Activated CD4-positive, alpha-beta memory T cell treated with anti-CD3 and anti-CD28 coated beads for 36 hours (primary cell): ENCODE measurements at places on chromosomes 1 and 21.

DNA sequence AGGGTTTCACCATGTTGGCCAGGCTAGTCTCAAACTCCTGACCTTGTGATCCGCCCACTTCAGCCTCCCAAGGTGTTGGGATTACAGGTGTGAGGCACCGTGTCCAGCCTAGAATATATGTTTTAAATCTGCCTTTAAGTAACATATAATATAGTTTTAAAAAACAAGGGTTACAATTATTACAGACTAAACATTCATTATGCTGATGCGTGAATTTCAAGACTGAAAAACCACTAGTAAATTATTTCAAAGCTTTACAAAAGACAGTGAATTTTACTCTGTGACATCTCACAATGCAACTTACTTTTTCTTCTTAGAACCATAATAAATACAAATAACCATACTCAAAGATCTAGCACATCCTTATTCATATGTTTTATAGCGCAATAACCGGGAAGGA, 24.7 kb downstream of the ZNF684 start:
- DNase-seq = no peak

GRCh38 chr1:39657923-39658485, 13.9 kb downstream of the NT5C1A start:
- peak; percentile 82 for DNase-seq

GRCh38 chr21:46626975-46627501, 8.4 kb upstream of the PRMT2 start:
- no peak for DNase-seq

GRCh38 chr21:32249511-32250280, 29.2 kb downstream of the MIS18A start:
- no peak for DNase-seq

GRCh38 chr1:224497714-224498573, 63.3 kb upstream of the WDR26 start:
- peak; percentile 87 for DNase-seq

DNA sequence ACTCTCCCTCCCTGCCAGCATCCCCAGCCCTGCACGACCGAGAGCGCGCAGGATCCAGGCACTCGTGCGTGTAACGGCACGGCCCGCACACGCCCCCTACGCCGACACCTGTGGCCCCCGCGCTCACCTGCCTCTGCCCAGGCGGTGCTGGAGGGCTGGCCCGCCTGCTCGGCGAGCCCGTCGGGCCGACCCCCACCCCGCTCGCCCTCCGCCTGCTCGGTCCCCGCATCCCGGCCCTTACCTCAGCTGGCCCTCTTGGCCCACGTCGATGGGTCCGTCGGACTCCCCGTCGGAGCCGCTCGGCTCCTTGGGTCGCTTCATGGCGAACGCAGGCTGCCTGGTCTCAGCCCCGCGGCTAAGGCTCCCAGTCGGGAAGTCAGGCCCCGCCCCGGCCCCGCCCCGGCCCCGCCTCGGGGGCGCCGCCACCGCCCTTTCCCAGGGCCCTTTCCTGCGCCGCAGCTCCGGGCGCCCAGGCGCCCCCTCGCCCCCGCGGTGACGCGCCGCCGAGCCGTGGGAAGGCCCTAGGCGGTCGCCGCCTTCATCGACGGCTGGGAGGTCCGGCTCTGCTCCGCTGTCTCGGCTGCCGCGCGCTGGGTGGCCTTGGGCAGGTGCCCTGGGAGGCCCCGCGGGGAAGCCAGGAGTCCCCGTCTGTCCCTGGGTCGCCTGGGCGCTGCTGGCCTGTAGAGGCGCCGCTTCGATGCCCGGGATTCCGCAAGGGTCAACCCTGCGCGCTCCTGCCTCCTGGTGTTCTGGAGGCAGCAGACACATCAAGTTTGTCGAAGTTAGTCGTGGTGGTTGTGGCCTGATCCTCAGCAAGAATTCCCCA, at the start of gene HEYL:
Gene HEYL, minus strand, starts transcription at position 339 of the 826 bp plus-strand sequence. Its CDS starts 18 bp downstream, at position 321.
- peak; percentile 81 for DNase-seq

DNA sequence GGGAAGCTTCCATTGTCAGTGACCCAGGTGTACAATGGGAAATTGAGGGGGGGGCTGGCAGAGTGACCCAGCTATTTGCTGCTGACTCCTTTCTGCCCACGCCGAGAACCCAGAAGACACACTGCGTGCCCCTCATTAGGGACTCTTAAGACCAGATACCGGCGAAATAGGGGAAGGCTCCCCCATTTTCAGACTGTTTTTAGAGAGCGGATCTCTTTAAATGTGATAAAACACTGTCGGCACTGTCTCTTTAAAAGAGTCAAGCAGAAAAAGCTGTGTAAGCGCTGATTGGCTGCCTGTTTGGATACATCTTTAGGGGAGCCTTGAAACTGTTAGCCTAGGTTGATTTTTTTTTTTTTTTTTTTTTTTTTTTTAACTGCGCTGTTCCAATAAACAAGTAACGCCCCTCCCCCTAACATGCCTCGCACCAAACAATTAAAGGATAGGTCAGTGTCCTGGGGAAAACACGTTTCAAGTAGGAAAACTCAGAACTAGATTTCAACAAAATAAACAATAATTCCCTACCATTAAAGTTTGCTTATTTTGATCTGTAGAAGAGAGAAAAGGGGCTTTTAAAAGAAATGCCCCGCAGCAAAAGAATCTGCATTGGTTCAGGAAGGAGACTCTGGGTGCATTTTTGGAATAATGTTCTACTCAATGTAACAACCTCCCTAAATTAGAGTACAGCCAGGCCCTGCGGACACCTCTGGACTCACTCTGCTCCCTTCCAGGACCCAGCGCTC, 1.4 kb upstream of the SSBP3 start:
- peak; percentile 72 for DNase-seq

GRCh38 chr1:26036756-26037281, 9.1 kb downstream of the SLC30A2 start:
- no peak for DNase-seq

DNA sequence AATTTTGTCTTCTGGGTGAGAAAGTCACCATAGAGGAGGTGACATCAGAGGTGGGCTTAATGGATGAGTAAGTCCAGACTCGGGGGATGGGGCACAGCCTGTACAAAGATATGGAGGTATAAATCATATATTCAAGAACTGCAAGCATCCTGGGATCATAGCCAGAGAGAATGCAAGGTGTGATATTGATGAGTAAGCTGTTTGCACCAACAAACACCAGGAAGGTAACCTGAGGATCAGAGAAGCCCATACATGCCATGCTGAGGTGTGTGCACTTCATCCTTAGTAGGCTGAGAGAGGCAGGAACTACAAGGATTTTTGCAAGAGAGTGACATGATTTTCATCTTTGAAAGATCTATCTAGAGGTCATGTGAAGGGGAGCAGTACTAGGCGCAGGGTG, 306.4 kb downstream of the HHAT start:
- DNase-seq = no peak

DNA sequence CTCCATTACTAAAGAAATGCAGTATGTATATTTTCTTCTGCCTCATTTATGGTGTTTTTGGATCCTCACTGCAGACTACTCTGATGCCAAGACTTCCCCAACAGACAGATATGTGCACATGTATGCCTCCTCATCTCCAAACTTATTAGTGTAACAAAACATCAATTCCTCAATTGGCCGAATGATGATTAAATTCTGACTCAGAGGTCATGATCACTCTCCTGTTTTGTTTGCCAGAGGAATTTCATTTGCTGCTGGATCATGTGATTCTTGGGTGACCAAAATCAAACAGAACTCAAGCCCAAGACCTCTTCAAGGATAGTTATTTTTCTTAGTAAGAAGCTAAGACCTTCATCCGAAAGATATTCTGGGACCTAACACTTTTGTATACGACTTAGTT, 227.6 kb downstream of the LMO4 start:
- no peak for DNase-seq
